Calu3 (cell line): ENCODE measurements at places on chromosomes 13 and 19.

- DNase-seq, result no peak
Observed at GRCh38 chr19:15448778-15449619, 757 bp downstream of the WIZ start.

GRCh38 chr13:99426426-99426825, 74.8 kb upstream of the TM9SF2 start:
- DNase-seq, result no peak

- no peak for DNase-seq
Observed at GRCh38 chr19:12052091-12052496, 667 bp downstream of the ZNF878 start.

- DNase-seq, result no peak
Observed at GRCh38 chr13:21639561-21639960, 31.3 kb upstream of the FGF9 start.

- DNase-seq, result no peak
Observed at GRCh38 chr19:16797876-16798275, 31.3 kb upstream of the SIN3B start.

DNA sequence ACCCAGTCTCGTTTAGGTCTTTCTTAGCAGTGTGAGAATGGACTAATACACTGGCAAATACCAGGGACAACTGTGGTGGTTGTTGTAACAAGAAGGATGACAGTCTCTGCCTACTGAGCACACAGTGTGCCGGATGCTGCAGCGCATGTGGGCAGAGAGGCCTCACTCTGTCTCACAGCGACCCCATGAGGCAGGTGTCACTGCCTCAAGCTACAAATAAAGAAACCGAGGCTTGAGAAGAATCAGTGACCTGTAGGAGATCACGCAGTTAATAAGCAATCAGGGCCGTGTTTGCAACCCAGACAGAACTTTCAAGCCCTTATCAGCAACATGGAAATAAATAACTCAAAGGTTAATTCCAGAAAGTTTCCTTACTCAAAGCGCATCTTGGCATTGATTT, 40.5 kb upstream of the GAS6 start:
- DNase-seq, result peak; percentile 28

GRCh38 chr19:16945762-16946465, 57.1 kb downstream of the F2RL3 start:
- DNase-seq, result no peak

DNA sequence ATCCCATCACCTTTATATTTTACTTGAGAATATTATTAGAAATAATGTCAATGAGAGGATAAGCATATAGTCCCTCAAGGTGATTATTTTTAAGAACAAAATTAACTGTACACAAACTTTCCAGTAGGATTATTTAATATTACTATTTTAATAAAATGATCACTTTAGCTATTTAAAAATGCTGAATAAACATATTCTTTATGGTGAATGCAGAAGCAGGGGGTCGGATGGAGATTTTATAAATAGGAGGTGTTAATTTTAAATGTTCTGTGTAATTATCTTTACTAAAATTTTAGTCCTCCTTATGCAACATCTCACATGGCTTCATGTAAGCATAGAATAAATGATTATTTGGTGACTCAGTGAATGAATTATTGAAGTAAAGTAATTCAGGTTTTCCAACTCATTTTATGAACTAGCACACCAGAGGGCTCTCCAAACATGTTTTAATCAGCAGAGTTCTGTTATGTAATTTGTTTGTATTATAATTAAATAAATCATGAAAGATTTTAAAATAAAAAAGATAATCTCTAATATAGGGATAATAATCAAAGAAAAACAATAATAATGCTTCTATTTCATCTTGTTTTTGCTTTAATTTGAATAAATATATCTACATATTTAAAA, 1635.2 kb downstream of the EFNB2 start:
- no peak for DNase-seq

- DNase-seq, result peak; percentile 3
Observed at GRCh38 chr13:36848199-36848982, 29.4 kb downstream of the RFXAP start.

- DNase-seq, result no peak
Observed at GRCh38 chr13:75879656-75880055, 243.5 kb downstream of the LMO7 start.

DNA sequence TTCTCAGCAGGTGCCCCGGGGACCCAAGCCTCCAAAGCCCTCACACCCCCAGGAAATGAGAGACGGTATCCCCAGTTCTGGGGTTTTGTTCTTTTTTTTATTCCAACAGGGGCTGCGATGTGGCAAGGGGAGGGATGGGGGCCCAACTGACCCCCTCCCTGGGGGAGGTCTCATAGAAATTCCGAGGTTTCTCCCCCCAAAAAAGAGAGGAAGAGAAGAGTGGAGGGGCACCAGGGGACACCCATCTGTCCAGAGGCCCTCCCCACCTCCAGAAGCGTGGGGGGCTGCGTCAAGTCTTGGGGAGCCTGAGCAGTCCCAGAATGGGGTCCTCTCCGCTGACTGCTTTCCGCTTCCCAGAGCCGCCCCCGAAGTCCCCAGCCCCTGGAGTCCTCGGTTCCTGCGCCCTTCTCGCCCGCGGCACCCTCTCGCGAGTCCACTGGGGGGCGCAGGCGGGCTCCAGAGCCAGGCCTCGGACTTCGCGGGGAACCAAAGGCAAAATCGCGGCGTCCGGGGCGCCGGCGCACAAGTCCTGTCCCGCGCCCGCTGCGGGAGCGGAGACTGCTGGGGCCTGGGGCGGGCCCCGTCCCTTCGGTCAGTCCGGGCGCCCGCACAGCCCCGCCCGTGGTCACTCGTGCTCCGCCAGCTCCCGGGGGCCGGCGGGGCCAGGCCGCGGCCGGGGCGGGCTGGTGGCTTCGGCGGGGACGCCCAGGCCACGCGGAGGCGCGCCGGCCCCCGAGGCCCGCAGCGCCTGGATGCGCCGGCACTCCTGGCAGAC, 4.4 kb upstream of the ATP1A3 start:
- DNase-seq, result peak; percentile 74

- no peak for DNase-seq
Observed at GRCh38 chr13:100534147-100534843, 54.3 kb downstream of the GGACT start.

DNA sequence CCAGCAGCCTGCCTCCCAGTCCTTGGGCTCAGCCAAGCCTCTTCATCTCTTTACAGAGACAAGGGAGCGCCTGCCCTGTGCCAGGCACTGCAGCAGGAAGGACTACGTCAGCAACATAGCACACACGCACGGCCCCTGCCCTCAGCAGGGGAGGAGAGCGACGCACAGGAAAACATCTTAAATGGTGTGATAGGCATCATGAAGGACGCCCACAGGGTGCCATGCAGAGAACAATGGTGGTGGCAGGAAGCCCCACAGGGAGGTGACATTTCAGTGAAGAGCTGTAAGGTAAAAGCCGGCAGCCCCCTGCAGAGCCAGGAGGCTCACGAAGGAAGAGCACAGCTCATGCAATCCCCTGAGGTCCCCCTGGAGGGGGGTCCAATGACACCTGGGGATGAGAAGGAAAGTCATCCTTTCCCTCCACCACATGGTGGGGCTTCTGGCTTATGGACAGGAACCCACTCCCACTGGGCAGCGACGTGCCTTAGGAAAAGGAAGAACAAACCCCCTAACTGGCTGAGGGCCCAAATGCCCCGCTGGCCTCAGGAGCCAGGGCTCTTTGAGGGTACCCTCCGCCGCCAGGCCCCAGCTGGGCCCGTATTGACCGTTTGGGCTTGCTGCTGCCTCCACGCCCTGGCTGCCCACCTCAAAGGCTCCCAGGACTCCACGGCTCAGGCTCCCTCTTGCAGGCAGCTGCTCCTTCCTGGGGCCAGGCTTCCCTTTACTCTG, 37.3 kb upstream of the C13orf42 start:
- DNase-seq, result no peak

DNA sequence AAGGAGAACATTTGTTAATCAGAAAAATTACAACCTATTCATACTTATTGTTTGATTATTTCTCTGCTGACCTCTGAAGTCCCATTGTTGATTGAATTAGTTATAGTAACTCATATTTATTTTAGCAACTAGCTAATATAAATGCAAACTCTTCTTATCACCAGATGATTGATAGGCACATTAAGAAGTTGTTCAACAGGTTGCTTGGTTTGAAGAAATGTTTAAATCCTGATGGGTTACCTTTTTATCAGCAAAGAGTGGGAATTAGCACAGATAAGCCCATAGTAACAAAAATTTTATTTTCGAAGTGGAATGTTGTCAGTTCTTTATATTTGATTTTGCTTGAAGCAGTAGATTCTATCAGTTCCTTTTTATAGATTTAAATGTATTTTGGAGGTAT, 44.4 kb downstream of the KLF5 start:
- DNase-seq, result no peak

GRCh38 chr13:69109891-69110525, 997.6 kb upstream of the ATXN8OS start:
- DNase-seq, result no peak

DNA sequence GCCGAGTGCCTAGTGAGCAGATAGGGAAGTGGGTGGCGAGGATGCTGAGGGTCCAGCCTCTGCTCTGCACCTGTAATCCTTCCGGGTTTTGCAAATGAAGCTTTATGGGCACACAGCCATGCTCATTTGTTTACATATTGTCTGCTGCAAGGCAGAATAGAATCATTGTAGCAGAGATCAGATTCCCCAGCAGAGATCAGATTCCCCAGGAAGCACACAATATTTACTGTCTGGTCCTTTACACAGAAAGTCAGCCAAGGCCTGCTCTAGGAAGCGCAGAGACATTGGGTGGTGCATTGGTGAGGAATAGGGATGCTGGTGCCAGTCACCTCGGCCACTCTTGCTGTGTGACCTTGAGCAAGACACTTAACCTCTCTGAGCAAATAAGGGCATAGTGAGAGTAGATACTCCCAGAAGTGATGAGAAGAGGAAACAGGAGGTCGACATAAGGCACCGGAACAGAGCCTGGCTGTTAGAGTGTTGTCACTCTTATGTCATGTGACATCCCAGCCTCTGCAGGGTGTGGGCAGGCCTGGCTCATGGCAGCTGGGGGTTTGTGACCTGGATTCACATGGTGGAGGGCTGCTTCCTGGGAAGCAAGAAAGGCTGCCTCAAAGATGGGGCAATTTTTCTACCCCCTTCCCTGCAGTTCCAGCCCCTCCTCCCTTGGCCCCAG, 25.6 kb downstream of the CARM1 start:
- DNase-seq, result no peak

DNA sequence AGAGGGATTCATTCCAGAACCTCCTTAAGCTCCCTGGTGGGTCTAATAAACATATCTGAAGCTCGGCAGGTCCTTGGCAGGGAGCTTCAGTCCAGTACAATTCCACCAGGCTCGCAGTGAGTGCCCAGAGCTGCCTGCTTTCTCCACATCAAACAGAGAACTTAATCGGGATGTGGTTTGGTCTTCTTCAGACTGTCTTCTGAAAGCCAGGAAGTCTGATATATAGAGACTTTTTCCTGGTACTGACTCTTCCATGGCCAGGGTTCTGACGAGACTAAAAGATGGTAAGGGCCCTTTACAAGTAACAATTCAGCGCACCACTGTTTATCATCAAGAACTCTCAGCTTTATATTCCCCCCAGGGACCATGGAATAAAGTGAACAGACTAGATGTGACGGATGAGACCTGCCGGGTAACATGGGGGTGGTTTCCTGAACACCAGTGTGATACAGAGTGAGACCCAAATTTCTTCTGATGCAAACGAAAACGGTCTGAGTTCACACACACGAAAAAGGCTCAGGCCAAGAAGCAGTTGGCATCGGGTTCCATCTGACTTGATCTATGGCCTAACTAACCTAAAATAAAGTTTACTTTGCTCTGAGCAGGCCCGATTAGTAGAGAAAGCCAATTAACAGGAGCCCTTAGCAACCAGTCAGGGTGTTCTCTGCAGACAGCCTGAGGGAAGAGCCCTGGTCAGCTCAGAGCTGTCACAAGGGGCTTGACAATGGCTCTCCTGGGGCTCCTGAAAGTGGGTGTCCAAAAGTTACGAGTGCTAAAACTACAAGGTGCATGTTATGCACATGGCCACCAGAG, 29.0 kb downstream of the RANBP3 start:
- no peak for DNase-seq

DNA sequence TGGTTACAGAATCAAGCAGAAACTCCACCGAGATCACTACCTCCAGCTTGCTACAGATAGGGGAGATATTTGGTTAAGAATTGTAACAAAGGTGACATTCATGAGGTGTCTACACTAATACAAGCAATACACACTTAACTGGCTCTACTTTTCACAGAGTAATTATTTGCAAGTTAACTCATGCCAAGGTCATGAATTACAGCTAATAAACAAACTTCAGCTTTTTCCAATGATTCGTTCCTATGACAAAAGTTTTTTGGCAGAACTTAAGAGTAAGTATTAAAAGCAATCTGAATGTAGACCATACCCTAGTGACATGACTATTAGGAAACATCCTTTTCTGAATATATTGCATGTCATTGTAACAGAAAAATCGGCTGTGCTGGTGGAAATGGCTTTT, 72.1 kb downstream of the LHFPL6 start:
- no peak for DNase-seq

- no peak for DNase-seq
Observed at GRCh38 chr13:66036024-66036614, 1194.0 kb downstream of the PCDH9 start.

GRCh38 chr13:47081246-47081645, 184.4 kb upstream of the HTR2A start:
- no peak for DNase-seq

- no peak for DNase-seq
Observed at GRCh38 chr13:106795847-106796246, 227.9 kb upstream of the ARGLU1 start.

- peak; percentile 28 for DNase-seq
Observed at GRCh38 chr19:5261156-5261890, 79.3 kb downstream of the PTPRS start.

DNA sequence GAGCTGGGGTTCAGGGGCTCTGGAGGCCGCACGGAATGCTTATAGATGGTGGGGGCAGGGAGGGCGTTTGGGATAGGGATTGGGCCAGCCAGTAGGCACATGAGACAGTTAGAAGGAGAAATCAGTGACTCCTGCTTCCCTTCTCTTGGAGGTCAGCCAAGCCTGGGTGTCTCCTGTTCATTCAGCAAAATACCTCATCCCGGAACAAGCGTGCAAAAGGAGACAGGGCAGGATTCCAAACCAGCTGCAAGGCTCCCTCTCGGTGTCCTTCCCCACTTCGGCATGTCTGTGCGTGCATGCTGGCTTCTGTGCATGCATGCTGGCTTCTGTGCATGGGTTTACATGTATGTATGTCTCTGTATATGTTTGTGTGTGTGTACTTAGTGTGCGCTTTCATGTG, 37.3 kb upstream of the PEPD start:
- no peak for DNase-seq

DNA sequence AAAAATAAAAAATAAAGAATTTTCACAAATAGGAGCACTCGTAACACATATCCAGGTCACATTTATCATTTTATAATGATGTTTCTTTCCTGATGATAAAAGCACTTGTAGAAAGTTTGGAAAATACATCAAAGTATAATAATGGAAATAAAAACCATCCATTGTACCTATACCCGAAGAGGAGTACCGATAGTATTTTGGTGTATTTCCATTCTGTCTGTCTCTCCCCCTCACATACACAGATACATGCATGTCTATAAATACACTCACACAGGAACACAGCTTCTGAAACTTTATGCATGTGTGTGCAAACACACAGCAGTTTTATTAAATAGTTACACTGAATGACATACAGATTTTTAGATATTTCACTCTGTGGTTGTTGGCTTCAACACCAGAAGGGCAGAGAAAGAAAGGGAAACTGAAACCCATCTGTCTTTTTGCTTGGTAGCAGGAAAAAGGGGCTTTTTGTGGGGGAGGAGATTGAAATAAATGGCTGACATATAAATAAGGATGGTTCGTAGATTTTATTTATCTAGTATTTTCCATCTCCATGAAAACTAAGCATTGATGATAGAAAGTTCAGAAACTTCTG, 114.8 kb downstream of the LRCH1 start:
- DNase-seq, result no peak

- DNase-seq, result peak; percentile 43
Observed at GRCh38 chr13:43057653-43058317, 34.4 kb downstream of the DNAJC15 start.

GRCh38 chr13:65236841-65237418, 1993.2 kb downstream of the PCDH9 start:
- no peak for DNase-seq
